Cardiac septum (tissue), 1 donor: ENCODE measurements at places on chromosomes 3 and 15.

GRCh38 chr3:35987386-35987785 is 348.1 kb downstream of the ARPP21 start:
- DNase-seq, result no peak

- no peak for DNase-seq
These were observed 1048.1 kb downstream of the SI start for GRCh38 chr3:164030194-164030593.

GRCh38 chr3:100825574-100825973 is 116.3 kb downstream of the TFG start:
- DNase-seq, result no peak

DNA sequence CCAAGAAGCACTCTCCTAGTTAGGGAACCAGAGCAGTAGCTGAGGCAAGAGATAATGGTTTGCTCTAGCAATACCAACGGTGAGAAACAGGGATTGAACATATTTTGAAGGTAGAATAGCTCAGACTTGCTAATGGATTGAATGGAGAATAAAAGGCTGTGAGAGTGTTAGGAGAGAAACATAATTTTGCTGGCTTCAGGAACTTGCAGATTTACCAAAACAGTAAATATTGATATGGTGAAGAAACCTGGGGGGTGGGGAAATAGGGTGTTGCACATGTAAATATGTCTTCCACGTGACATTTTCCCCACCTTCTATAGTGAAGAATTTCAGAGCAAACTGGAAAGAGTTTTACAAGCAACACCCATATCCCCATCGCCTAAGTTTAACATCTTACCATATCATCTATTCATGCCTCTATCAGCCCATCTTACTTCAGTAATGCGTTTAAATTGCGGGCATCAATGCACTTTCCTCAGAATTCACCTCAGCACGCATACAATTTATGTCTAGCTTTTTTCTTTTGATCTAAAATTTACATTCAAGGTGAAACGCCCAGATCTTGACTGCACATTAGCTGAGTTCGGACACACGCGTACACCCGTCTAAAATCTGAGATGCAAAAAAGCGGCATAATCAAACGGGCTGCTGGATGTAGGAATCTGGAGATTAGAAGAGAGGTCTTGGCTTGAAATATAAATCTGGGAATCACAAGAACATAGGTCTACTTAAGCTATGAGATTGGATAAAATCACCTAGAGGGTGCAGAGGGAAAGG is 891 bp upstream of the NR1D2 start:
- DNase-seq, result no peak

GRCh38 chr3:195583831-195584542 is at the start of gene APOD:
Gene APOD (minus strand): TSS chr3:195583940. CDS start chr3:195579461, 4,479 bp downstream.
- DNase-seq, result peak; percentile 82

DNA sequence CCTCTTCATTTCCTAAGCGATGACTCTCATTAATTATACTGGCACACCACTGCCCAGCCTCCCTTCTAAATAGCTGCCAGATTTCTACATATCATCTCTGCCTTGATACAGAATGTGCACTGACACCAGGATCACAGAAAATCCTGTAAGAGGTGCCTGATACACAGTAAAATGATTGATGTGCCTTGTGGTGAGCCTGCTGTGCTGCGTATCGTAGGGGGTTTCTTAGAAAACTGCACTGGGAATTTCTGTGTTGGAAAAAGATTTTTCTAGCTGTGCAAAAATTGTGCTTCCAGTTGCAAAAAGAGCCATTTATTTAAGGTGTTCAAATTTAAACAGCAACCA is 3.0 kb upstream of the PLCH1 start:
- DNase-seq, result no peak

DNA sequence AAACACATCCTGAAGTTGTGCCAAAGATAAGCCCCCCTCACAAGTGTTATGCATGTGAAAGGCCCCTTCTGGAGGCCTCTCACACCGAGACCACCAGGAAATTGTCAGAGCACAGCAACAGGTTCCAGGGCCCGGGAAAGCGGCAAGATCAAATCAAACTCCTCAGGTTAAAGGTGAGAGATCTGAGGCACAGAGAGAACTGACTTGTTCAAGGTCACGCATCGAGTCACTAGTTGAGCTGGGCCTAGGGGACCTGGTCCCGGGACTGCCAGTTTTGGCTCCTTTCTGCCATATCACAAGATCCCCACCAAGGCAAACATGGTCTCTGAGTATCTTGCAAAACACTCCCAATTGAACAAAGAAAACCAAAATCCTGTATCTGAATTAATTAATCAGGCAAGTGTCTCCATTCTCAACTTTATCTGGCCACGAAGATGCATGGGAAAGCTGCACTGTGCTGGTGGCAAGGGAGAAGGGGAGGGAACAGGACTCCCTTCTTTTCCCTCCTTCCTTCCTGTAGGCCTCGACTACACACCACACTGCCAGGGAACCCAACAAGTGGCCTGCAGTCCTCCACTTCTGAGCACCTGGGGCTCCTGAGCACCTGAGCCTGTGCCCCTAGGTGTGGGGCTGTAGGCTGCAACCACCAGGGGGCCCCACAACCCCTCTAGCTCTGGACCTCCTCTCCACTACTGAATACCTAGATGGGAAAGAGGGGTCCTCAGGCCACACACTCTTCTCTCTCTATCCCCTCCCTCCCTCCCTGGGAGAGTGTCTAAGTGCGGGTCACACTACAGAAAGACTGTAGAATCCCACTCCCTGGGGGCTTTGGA is 37.3 kb downstream of the ANP32A start:
- peak; percentile 83 for DNase-seq

DNA sequence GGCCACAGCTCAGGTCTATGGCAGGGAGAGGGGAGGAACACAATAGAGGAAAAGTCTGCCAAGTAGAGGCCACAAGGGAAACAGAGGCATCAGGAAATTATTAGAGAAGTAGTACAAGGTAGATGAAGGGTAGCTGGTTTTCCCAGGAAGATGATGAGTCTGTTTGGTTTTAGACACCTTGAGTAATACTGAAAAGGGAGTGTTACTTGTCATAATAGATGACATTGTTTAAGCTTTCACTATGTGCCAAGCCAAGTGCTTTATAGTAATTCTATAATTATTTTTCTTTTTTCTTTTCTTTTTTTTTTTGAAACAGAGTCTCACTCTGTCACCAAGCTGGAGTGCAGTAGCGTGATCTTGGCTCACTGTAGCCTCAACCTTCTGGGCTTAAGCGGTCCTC is 13.7 kb downstream of the PXK start:
- no peak for DNase-seq

DNA sequence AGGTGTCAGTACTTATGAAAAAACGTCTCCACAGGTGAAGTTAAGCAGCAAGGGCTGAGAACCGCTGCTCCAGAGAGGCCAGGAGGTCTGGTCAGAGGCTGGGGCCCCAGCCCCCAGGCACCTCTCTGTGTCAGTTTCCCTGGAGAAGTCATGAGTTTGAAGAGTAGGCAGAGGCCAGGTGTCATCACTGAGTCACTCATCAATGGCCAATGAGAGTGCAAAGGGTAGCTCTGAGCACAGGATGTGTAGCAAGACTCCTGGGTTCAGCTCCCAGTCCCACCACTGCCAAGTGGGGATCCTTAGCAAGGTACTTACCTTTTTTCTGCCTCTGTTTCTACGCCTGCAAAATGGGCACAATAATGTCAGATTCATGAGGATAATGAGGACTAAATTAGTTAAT is 47.9 kb downstream of the CORO2B start:
- no peak for DNase-seq

GRCh38 chr3:97954228-97954827 is 17.9 kb downstream of the RIOX2 start:
- no peak for DNase-seq

DNA sequence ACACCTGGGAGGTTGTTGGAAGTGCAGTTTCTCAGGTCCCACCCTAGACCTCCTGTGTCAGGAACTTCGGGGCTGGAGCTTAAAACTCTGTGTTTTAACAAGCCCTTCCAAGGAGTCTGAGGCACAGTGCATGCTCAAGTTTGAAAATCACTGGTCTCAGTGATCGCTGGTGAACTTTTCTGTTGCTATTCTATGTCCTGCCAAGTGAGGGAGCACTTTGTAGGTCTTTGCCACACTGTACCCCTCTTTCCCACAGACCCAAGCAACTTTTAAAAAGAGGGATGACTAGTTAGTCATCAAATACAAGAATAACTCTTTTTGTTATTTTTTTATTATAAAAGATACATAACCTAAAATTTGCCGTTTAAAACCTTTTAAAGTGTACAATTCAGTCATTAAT is 133.7 kb downstream of the AGBL1 start:
- no peak for DNase-seq

- DNase-seq, result no peak
These were observed 181.7 kb upstream of the NSMCE3 start for GRCh38 chr15:29451201-29451781.

- no peak for DNase-seq
These were observed 46.1 kb downstream of the METTL6 start for GRCh38 chr3:15380980-15381890.

DNA sequence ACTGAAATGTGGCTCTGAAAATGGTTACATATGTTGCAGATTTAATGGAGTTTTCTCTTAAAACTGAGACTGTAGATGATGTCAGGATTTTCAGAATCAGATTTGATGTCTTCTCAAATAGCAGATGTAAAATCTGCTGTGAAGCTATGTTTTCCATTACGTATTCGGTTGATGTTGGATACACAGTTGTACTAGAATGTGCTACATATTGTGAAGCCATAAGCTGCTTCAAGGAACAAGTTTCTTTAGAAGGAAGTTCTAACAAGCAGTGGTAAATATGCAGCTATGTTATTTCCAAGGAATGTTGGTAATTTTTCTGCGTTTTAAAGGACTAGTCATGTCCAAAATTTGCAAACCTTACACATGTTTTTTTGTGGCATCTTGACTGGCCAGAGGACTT is 197.7 kb downstream of the RBMS3 start:
- DNase-seq, result no peak

DNA sequence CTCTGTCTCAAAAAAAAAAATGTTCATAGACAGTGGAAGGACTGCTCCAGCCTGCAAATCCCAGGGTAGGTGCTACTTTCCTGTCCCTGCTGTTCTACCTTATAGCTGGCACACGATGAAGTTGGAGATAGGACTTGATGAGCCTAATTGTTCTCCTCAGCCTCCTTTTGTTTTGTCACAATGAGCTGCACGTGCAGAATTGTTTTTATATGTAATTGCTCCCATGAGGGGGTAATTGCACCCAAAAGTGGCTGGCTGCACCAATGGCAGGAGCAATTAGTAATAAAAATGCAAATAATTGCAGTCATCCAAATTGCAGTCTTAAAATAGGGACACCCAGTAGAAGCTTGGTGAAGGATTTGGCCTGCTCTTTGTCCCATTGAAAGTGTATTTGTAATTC is 63.0 kb upstream of the PFN2 start:
- no peak for DNase-seq

DNA sequence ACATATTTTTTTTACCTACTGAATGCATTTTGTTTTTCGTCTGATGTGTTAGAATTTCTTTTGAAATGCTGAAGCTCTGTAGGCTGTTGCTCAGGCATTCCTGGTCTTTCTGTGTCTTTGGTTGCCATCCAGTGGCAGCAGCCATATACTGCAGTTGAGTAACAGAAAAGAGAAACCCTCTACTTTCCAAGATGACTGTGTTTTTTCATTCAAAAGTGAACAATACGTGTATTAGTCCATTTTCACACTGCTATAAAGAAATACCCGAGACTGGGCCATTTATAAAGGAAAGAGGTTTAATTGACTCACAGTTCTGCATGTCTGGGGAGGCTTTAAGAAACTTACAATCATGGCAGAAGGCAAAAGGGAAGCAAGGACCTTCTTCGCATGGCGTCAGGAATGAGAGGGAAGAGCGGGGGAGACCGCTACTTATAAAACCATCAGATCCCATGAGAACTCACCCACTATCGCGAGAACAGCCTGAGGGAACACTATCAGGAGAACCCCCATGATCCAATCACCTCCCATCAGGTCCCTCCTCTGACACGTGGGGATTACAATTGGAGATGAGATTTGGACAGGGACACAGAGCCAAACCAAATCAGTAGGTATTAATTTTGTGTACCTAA is 4.7 kb upstream of the GOLGA8B start:
- DNase-seq, result no peak

GRCh38 chr3:165259541-165260193 is 63.5 kb upstream of the SLITRK3 start:
- DNase-seq, result no peak

- no peak for DNase-seq
These were observed 196.4 kb upstream of the NANOGP8 start for GRCh38 chr15:35281515-35281914.

GRCh38 chr3:196983186-196983585 is 14.6 kb upstream of the PIGZ start:
- no peak for DNase-seq

GRCh38 chr3:51698209-51698608 is 8.7 kb upstream of the GRM2 start:
- no peak for DNase-seq

DNA sequence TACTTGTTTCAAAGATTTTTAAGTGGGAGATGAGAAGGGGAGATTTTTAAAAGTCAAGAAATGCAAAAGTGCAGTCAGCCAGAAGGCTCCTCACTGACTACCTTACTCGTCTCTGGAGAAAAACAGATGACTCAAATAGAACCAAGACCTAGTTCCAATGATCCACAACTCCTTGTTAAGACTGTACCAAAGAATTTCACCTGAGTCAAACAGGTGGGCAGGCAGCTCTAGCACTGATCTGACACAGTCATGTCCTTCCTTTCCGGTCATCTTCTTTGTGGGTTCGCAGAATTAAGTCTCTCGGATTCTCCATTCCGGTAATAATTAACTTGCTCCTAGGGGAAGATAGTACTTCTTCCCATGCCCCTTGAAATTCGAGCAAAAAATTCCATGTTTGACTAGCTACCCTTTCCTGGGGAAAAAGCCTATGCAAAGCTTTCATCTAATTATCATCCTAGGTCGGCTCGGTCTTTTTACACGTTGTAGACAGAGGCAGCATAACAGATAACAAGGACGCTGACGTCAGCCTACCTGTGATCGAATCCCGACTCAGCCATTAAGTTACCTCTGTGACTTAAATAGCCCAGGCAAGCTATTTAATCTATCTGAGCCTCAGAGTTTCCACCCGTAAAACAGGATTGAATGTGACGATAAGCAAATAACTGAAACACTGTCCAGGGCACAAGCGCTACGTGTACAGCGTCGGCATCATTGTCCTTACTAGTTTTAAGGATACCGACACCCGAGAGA is 758 bp downstream of the SELENOK start:
- no peak for DNase-seq

- no peak for DNase-seq
These were observed 26.7 kb downstream of the NBEAL2 start for GRCh38 chr3:47006145-47006651.

GRCh38 chr3:37993460-37993819 is 2.9 kb downstream of the VILL start:
- no peak for DNase-seq

- no peak for DNase-seq
These were observed 74.3 kb upstream of the STAC start for GRCh38 chr3:36305929-36306520.

DNA sequence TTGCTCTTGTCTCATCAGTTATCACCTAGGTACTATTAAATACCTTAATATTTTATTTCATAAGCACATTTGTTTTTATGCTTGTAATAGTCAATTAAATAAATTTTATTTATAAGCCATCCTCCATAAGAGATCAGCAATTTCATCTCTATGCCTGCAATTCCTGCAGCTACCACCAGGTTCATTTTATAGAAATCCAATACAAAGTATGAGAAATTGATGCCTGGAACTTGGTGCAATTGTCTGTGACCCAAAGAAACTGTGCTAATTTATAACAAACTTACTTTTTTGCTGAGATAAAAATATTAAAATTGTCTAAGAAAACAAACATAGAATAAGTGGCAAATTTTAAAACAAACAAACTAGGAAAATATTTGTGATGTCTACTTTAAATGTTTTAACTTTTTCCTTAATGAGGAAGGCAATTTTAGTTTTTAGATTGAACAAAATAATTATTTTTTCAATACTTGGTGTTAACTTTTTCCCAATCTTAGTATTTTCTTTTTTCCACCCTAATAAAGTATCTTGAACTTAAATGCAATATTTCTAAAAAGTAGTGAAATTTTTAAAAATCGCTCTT is 1026.6 kb downstream of the ROBO1 start:
- no peak for DNase-seq
